Thoracic aorta (tissue), 2 donors: ENCODE measurements at places on chromosomes 16 and 17.

DNA sequence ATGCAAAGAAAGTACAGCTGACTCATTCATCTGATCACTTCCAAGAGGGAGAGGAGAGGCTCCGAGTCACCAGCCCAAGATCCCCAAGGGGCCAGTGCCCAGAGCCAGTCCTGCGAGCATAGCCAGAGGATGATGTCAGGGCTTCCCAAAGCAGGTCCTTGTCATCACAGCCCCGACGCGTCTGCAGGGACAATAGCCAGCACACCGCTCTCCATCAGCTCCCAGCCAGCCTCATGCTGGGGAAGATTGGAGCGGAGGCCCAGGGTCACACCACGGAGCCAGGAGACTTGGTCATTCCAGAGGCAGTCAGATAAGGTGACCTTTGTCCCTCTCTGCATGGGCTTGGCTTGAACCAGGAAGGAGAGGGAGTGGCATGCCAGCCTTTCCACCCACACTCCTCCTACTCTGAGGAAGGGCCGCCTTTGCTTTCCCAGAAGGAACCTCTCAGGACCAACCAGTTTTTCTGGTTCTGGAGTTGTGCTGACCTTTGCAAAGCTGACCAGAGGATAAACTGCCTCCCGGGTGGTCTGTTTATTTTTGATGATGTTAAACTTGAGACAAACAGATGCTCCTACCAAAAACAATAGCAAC, 58.3 kb upstream of the ARHGAP44 start:
- peak; percentile 87 for DNase-seq
- H3K27me3 ChIP-seq, result no peaks in the 10 kb centered on the region
- peaks cover under 1% of the 10 kb centered on the region for H3K36me3 ChIP-seq
- H3K4me3 ChIP-seq, result peak overlapping the region; percentile 1
- H3K27ac ChIP-seq, result peak overlapping the region; percentile 63

DNA sequence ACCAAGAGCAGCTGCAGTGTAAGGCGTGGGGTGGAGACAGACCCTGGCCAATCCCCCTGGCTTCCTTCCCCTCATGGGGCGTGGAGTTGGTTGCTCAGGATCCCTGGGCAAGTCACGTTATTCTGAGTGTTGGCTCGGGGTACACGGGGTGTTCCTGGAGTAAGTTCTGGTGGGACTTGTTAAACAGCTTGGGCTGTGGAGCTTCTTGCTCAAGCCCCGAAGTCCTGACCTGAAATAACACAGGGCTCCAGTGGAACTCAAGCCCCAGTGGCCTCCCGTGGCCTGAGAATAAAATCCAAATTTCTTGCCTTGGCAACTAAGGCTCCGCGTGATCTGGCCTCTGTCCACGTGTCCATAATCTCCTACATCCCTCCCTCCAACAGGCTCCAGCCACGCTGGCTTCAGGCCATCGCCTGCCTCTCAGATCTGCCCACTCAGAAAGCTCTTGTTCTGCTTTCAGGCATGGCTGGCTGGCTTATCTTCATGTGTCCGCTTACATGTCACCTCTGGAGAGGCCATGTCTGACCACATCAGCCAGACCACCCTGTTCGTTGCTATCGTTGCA, 49.3 kb upstream of the BCO1 start:
- H3K36me3 ChIP-seq, result no peaks in the 10 kb centered on the region
- no peaks in the 10 kb centered on the region for H3K27me3 ChIP-seq
- peaks cover 11% of the 10 kb centered on the region for H3K4me1 ChIP-seq

DNA sequence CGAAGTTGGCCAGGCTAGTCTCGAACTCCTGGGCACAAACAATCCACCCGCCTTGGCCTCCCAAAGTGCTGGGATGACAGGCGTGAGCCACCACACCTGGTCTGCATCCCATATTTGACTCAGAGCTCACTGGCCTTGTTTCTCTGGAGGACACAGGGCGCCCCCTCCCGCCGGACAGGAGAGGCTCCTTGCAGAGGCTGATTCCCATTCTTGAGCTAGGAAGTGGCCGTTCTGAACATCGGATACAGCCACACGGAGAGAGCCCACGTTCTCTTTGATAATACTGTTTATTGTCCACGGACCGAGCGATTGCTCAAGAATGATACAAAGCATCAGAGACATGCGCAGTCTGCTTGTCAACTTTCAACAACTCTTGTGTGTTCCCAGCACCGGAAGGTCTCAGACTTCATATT, 12.1 kb upstream of the USP36 start:
- no peaks in the 10 kb centered on the region for H3K27me3 ChIP-seq
- no peak overlapping the region for H3K27ac ChIP-seq
- no peak overlapping the region for H3K4me3 ChIP-seq
- H3K4me1 ChIP-seq, result no peaks in the 10 kb centered on the region

DNA sequence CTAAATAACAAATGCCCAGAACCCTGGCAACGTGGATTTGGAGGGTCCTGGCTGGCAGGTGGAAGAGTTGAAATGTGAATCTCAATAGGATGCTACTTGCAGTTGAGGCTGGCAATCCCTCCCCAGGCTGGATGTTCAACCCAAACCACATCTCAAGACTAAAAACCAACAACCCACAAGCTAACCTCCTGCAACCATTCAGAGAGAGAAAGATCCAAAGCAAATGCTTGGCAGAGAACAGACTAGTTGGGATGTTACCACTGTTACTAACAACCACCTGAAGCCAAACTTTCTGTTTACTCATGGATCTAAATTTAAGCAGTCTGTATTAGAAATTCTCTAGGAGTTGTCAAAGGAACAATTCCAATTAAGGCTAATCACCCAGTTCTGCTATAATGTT, 27.9 kb downstream of the SMG6 start:
- peaks cover 4% of the 10 kb centered on the region for H3K4me1 ChIP-seq
- no peak overlapping the region for H3K27ac ChIP-seq
- H3K4me3 ChIP-seq, result no peak overlapping the region
- H3K27me3 ChIP-seq, result no peaks in the 10 kb centered on the region
- H3K36me3 ChIP-seq, result peaks cover 21% of the 10 kb centered on the region

GRCh38 chr17:68290955-68291835, at the start of the genes ARSG and SLC16A6:
Gene ARSG, plus strand, starts transcription at chr17:68291495. Its CDS starts 15,999 bp downstream, at chr17:68307494.
Gene SLC16A6, minus strand, starts transcription at chr17:68291127. Its CDS starts 12,807 bp downstream, at chr17:68278320.
- no peak for DNase-seq
- H3K27ac ChIP-seq, result no peak within 1 kb of the TSS
- no peaks in the 10 kb centered on the region for H3K4me1 ChIP-seq
- no peaks in the 10 kb centered on the region for H3K36me3 ChIP-seq
- no peaks in the 10 kb centered on the region for H3K27me3 ChIP-seq

- H3K36me3 ChIP-seq, result no peaks in the 10 kb centered on the region
- no peaks in the 10 kb centered on the region for H3K4me1 ChIP-seq
- no peaks in the 10 kb centered on the region for H3K27me3 ChIP-seq
Observed at GRCh38 chr16:71537643-71538042, 11.4 kb downstream of the CHST4 start.

- no peaks in the 10 kb centered on the region for H3K27me3 ChIP-seq
- no peaks in the 10 kb centered on the region for H3K4me1 ChIP-seq
- DNase-seq, result no peak
- H3K27ac ChIP-seq, result no peak overlapping the region
- no peak overlapping the region for H3K4me3 ChIP-seq
Observed at GRCh38 chr17:72422204-72422504, 301.3 kb downstream of the SOX9 start.

DNA sequence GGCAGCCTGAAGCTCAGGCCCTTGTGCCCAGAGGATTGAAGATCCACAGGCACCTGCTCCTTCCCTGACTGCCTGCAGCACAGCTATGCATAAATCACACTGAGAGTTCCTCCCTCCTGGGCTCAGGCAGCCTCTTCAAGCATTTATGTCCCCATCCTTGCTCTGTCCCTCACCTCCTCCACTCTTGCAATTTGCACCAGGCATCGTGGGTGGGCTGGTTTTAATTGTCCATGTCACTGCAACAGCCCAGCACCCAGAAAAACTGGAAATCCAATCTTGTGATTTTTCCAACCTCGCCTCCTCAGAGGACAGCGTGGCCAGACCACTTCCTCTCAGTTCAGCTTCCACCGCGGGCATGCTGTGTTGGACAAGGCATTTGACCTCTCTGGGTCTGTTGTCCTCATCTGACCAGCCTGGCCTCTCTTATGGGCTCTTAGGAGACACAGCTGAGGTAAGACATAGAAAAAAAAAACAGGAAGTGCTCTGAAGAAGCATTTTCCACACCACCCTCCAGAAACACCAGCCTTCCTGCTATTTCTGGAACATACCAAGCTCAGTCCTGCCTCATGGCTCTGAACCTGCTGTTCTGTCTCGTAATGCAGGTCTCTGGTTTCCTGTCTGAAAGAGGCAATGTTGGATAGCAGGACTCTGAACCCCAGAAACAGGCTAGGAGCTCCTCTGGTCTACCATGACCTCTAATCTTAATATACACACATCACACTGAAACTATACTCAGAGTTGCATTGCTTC, 8.3 kb downstream of the TMEM114 start:
- H3K4me3 ChIP-seq, result no peak overlapping the region
- no peak overlapping the region for H3K27ac ChIP-seq
- DNase-seq, result no peak
- no peaks in the 10 kb centered on the region for H3K27me3 ChIP-seq

DNA sequence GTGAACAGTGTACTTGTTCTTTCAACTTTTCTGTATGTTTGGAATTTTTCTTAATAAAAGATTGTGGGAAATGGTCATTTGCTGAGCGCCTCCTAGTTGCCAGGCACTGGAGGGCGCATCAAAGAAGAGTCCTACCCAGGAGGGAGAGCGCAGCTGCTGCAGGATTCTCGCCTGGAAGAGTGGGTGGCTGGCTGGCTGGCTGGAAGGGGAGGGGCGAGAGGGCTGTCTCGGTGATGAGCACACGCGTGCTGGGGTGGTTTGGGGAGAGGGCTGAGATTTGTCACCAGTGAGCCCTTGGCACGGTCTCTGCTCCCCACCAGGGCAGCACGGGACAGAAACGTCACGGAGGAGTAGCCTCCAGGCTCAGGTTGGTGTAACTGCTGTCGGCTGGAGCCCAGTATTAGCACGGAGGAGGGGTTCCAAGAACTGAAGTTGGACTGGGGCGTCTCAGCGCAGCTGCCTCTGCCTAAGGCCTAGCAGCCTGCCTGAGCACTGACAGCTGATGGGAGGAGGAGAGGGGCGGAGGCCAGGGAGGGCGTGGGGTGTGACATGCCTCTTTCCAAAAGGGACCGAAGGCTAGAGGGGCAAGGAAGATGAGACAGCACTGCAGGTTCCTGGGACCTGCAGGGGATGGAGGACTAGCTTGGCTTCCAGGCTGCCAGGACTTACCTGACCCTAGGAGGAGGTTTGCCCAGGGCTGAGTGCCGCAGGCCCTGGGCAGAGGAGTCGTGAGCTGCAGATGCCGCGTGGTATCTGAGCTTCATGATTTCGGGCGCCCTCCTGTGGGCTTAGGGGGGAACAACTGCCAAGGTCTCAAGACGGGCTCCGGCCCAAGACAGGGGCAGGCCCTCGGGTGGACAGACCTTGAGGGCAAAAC, 5.7 kb downstream of the LDHD start:
- peak; percentile 60 for DNase-seq
- peak overlapping the region; percentile 57 for H3K4me3 ChIP-seq
- H3K27ac ChIP-seq, result peak overlapping the region; percentile 81
- H3K27me3 ChIP-seq, result no peaks in the 10 kb centered on the region

- peaks cover 41% of the 10 kb centered on the region for H3K36me3 ChIP-seq
- peaks cover 16% of the 10 kb centered on the region for H3K4me1 ChIP-seq
- H3K4me3 ChIP-seq, result no peak overlapping the region
- peak overlapping the region; percentile 99 for H3K27ac ChIP-seq
- no peak for DNase-seq
- no peaks in the 10 kb centered on the region for H3K27me3 ChIP-seq
Observed at GRCh38 chr17:50110591-50111349, 15.6 kb downstream of the PDK2 start.

GRCh38 chr16:89473136-89473712, 17.1 kb downstream of the ANKRD11 start:
- DNase-seq, result no peak
- H3K36me3 ChIP-seq, result no peaks in the 10 kb centered on the region
- H3K4me1 ChIP-seq, result peaks cover 56% of the 10 kb centered on the region
- H3K27ac ChIP-seq, result no peak overlapping the region
- H3K4me3 ChIP-seq, result no peak overlapping the region

- H3K36me3 ChIP-seq, result peaks cover 19% of the 10 kb centered on the region
- no peaks in the 10 kb centered on the region for H3K27me3 ChIP-seq
- H3K4me3 ChIP-seq, result no peak overlapping the region
- H3K4me1 ChIP-seq, result peaks cover 20% of the 10 kb centered on the region
- DNase-seq, result no peak
- no peak overlapping the region for H3K27ac ChIP-seq
Observed at GRCh38 chr17:16442594-16443510, 27.5 kb downstream of the TRPV2 start.

DNA sequence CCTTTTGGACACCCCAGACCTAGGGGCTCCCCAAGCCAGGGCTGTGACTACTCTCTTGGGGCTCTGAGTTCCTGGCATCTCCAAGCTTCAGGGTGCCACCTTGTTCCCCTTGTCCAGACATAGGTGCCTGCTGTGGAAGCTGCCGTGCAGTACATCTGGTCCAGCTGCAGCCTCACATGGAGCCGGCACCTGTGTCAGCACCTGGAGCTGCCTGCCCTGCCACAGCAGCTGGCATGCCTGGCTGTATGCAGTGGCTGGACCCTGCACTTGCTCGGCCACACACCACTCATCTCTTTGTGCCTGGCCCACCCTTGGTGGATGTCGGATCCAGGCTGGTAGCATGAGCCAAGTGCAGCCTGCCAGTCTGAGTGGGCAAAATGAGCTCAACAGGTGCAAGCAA, 775.8 kb downstream of the CDH11 start:
- no peaks in the 10 kb centered on the region for H3K36me3 ChIP-seq
- H3K27me3 ChIP-seq, result no peaks in the 10 kb centered on the region
- no peak overlapping the region for H3K4me3 ChIP-seq
- H3K27ac ChIP-seq, result no peak overlapping the region
- no peak for DNase-seq

GRCh38 chr17:36721560-36722120, 120.3 kb downstream of the MRM1 start:
- no peaks in the 10 kb centered on the region for H3K36me3 ChIP-seq
- no peak for DNase-seq
- H3K27ac ChIP-seq, result no peak overlapping the region
- peak overlapping the region; percentile 73 for H3K4me3 ChIP-seq
- H3K4me1 ChIP-seq, result peaks cover 7% of the 10 kb centered on the region

- peaks cover 6% of the 10 kb centered on the region for H3K4me1 ChIP-seq
- no peaks in the 10 kb centered on the region for H3K36me3 ChIP-seq
- H3K27ac ChIP-seq, result peak overlapping the region; percentile 90
- H3K27me3 ChIP-seq, result no peaks in the 10 kb centered on the region
Observed at GRCh38 chr17:11996722-11997146, 541 bp downstream of the ZNF18 start.

DNA sequence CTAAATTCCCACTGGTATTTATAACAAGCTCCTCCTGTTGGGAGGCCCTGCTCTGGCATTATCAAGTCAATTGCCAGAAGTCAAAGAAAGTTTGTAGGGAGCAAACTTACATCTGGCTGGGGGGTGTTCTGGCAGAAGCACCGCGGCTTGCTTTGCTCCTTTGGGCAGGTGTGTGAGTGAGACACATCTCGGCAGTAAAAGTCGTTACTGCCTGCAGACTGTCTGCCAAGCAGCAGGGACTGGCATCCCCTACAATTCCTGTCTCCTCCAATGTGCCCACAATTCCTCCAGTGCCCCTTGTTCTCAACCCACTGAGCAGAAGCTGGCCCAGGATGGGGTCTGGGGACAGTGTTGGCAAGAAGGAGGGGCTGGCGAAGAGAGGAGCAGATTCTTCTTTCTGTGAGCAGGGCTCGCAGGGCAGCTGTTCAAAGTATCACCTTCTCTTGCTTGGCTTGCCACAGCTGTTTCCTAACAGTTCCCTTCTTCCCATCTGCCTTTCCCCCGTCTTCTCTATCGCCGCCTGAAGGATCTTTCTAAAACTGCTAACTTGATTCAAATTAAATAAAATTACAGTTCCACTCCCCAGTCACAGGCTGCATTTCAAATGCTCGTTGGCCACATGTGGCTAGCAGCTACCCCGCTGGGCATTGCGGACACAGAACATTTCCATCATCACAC, 30.2 kb downstream of the SPACA3 start:
- no peak overlapping the region for H3K27ac ChIP-seq
- H3K4me1 ChIP-seq, result no peaks in the 10 kb centered on the region
- no peaks in the 10 kb centered on the region for H3K27me3 ChIP-seq

- DNase-seq, result no peak
- H3K27ac ChIP-seq, result no peak overlapping the region
- H3K36me3 ChIP-seq, result peaks cover 64% of the 10 kb centered on the region
- H3K27me3 ChIP-seq, result no peaks in the 10 kb centered on the region
- peaks cover 13% of the 10 kb centered on the region for H3K4me1 ChIP-seq
Observed at GRCh38 chr17:49820773-49821172, 27.1 kb downstream of the TAC4 start.
